Activated CD8-positive, alpha-beta memory T cell treated with anti-CD3 and anti-CD28 coated beads for 1 hour (primary cell): ENCODE measurements at places on chromosomes 4 and X.

GRCh38 chrX:150692831-150693724, at the start of gene MTMR1:
TSS of gene MTMR1 (plus strand) at chrX:150693396. CDS start at chrX:150693531, 135 bp downstream.
- DNase-seq = no peak

DNA sequence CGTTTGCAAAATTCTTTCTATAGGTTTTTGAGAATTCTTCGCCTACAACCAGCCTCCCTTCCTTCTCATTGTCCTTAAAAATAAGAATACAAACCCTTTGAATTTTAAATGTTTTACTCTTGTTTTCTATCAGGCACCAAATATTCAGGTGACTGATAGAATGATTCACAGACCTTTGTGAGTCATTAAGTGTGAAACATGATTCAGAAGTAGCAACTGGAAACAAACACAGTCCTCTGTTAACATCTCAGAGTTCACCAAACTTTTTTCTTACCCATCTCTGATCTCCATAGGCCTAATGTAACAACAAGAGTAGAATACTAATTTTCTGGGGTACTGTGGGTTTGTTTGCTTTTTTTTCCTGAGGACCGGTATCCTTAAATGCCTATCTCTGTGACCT, 63.4 kb upstream of the MAB21L2 start:
- DNase-seq = no peak

DNA sequence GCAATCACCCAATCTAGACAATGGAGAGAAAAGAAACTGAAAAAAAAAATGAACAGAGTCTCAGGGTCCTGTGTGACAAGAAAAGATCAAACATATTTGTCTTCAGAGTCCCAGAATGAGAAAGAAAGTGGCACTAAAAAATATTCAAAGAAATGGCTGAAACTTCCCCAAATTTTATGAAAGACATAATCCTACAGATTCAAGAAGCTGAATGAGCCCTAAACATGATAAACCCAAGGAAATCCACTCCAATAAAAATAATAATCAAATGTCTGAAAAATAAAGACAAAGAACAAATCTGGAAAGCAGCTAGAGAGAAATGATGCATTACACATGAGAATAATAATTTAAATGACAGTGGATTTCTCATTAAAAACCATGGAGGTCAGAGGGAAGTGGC, 130.3 kb upstream of the CITED1 start:
- DNase-seq = no peak

GRCh38 chrX:149074398-149074797, 430.7 kb downstream of the IDS start:
- DNase-seq = no peak

DNA sequence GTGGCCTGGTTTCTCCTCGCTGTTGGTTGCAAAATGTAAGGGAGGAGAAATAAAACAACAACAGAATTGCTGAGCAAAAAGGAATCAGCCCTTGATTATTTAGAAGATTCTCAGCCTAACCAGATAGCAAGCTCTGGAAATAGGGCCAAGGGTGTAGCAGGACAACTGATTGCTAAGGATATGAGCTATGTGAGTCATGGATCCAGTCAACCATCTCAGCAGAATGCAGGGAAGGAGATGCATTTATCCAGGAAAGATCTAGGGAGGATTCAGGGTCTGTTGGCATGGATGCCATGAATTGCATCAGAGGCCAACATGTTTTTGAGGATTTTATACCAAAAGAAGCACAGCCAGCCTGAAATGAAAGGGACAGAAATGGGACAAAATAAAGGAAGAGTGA, 2.2 kb upstream of the XAGE3 start:
- DNase-seq = no peak

- no peak for DNase-seq
These were observed 1793.7 kb upstream of the TENM3 start for GRCh38 chr4:180449395-180449956.

GRCh38 chr4:26780539-26780938, 80.1 kb upstream of the STIM2 start:
- no peak for DNase-seq

GRCh38 chr4:25865586-25865985, 2.8 kb upstream of the SEL1L3 start:
- DNase-seq = no peak

DNA sequence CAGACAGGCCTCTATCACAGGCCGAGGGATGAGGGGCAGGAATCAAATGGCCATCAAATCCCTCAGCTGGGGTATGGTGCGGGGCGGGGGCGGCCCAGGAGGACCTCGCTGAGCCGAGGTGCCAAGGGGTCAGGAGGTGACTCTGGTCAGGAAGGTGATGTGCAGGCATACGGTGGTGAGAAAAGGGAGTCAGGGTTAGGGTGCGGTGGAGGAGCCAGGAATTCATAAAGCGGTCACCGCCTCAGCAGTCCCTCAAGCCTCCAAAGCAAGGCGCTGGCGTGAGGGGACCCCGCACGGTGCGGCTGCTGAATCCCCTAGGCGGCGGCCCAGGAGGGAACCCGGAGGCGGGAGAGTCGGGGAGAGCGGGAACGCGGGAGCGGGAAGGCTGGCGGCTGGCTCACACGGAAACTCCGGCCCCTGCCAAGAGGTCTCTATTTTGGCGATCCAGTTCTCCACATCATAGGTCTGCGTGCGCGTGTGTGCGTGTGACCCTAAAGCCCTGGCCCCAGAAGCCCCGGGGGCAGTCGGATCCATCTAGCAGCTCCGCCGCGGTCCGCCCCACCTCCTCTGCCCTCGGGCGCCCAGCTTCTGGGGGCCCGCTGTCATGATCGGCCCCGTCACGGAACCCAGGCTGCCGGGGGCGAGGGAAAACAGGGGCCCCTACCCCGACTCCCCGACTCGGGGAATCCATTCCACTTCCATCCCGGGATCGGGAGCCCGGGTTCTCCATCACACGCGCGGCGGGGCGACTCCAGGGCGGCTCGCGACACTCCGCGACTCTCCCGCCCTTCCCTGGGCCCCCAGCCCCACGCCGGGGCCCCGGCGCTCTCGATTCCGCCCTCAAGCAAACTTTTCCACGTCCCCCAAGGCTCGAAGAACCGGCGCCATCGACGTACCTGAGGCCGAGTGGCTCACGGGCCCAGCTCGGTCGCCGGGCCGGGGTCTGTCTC, 593 bp downstream of the ELF4 start:
- DNase-seq = no peak

DNA sequence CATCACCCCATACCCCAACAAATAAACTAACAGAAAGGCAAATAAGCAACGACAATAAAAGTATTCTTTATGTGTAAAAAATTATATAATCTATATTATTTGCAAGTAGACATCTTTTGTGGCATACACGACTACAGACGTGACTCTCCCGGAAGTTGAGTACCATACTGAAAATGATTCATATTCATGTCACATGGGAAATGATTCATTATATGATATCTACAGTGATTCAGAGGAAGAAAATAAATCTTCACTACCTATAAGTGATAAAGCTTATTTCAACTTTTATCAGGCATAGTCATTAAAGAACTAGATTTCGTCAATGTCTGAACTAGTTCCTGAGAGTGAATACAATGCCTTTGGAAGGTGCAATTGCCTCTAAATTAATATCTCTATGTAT, 4.6 kb upstream of the ANTXR2 start:
- no peak for DNase-seq

GRCh38 chr4:182513587-182514291, 270.5 kb downstream of the TENM3 start:
- no peak for DNase-seq

GRCh38 chr4:36267486-36268268, 13.7 kb upstream of the DTHD1 start:
- no peak for DNase-seq

DNA sequence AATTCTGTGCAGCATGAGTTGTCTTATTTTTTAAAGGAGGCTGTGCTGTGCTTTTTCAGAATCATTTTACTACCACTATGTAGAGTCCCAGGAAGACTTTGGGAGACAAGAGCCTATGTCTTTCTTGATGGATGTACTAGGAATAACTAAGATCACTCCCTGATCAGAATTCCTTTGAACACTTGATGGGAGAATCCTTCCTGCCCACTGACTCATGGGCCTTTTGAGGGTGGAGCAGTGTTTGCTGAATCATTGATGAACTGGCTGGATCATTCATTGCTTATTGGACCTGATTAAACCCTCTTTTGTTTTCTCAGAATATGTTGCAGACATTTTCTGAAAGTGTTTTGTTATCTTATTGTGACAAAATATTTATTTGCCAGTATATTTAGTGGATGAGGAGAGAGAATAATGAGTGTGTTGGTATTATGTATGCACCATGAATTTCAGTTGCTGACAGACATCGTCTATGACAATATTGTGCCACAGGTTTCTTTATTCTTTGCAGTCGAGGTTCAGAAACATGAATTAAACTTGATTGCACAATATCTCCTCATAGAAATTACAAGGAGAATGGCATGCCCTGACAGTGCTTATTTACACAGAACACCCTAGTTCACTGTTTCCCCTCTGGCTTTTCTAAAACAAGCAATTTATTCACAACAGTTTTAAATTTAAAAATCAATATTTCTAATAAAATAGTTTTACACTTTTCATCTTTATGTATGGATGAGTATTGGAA, 36.3 kb downstream of the POU4F2 start:
- DNase-seq = no peak

GRCh38 chr4:79869597-79870237, 203.3 kb downstream of the ANTXR2 start:
- no peak for DNase-seq
